ENCODE measurements at places on chromosomes 11 and 22.

DNA sequence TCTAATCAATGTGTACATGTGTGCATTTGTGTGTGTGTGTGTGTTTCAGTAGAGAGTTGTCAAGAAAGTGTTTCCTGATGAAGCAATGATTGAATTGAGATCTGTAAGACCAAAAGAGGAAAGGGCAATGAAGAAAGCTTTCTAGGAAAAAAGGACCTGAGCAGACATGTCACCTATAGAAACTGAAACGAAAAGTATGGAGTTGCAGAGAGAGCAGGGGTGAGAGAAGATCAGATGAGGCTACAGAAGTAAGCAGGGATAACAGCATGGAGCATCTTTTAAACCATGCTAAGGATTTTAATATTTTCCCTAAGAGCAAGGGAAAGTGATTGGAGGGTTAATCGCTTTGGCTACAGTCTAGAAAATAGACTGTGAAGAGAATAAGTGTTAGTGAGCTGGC lies 1459.4 kb upstream of the TENM4 start:
- DNase-seq: no peak

DNA sequence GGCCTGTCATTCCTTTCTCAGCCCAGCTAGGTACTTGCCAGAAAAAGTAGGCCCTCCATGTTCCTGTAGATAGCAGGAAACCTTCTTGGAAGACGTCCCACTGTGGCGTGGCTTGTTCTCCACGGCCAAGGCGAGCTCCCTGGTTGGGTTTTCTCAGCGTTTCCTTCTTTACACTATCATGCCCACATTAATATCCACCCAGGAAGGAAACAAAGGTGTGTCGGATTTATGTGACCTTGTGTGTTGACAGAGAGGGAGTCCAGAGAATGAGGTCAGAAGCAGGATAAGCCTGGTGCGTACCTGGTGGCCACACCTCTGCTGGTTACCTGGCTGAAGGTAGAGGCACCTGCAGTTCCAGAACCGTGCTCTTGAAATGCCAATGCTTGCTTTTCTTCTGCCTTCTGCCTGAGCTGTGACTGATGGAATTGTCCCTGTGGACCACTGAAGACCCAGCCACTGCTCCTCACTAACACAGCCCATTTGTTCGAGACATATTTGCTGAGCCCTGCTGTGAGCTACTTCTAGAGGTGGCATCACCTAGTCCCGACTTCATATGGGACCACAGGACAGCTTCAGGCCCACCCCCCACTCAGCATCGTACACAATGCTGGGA lies 7.9 kb downstream of the ASPHD2 start:
- no peak for DNase-seq

GRCh38 chr11:46134540-46134939 lies 13.3 kb upstream of the PHF21A start:
- no peak for DNase-seq

GRCh38 chr11:6615882-6616585 lies 3.2 kb downstream of the TPP1 start:
- no peak for DNase-seq

GRCh38 chr11:70092959-70093715 lies 15.0 kb downstream of the ANO1 start:
- no peak for DNase-seq
